ENCODE measurements at places on chromosomes 6 and 20.

DNA sequence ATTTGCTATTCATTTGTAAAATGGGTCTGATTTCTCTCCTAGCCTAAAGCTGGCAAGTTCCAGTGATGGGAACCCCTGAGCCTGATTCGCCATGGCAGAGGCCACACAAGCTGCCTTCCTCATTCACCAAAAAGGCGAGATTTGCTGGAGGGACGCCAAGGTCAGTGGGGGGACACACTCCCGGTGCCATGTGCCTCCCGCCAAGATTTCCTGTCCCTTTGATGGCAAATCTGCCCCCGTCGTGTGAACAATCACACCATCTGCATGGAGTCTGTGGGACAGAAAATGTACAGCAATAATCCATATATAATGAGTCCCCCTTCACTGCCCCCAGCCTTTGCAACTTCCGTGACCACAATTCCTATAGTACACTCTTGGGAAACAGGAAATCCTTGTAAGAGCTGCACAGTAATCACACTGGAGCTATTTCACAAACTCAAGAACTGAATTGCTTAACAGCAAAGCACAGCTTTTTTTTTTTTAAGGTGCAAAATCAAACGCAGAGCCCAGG is 15.7 kb upstream of the IGF2R start:
- no peak for DNase-seq

DNA sequence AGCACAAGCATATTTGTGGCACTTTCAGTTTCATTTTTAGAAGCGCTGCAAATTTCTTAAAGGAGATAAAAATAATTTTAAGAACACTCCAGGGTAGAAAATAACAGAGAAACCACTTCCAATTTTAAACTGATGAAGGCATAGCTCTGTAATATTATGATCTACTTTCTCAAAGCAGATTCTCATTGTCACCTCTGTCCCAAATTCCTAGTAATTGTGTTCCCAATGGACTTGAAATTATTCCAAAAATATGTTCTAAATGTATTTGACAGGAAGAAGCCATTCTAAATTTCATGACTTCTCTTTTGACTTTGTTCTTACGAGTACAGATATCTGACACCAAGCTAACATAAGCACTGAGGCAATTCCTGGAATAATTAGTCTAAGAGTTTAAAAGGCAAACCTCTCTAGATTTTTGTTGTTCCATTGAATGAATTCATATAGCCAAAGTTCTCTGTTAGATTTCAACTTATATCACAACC is 140.2 kb upstream of the CARMIL1 start:
- DNase-seq = no peak

- no peak for DNase-seq
Observed at GRCh38 chr6:1475174-1475573, 85.8 kb downstream of the FOXF2 start.

DNA sequence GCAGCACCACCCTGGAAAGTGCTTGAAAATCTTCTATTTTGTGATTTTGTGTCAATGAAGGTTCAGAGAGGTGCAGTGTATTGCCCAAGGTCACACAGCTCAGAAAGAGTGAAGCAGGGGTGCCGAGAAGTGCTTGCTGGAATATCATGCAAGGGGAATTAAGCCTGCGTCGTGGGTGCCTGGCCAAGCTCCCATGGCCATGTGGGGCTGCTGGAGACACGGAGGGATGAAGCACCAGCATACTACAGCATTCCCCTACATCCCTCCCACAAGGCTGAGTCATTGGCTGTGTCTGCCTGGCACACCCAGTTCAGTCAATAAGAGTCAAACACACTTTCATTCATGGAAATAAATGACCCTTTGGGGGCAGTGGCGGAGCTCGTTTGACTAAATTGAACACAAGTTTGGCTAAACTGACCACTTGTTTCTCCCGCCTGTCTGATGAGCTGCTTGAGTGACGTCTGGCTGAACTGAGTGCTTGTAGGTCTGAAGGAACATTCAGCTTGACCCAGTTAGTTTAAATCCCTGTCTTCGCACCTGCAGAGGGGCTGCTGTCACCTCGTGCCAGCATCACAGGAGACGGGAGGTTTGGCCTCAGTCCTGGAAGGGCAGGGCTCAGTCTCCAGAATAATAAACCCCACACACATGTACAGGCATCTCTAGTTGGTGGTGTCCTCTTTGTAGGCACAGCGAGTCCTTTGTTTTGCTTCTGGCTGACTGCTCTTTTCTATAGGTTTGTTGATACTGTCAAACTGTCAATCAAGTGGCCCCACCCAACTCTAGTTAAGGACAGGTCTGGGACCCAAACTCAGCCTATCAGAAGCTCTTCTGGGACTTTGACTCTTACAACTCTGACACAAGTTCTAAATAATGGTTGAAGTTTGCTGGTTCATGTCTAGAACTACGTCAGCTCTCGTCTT is 8.4 kb upstream of the TGM2 start:
- DNase-seq = no peak

GRCh38 chr6:101344885-101345284 is 48.6 kb upstream of the GRIK2 start:
- no peak for DNase-seq

GRCh38 chr6:3501826-3502500 is 45.1 kb upstream of the SLC22A23 start:
- no peak for DNase-seq

DNA sequence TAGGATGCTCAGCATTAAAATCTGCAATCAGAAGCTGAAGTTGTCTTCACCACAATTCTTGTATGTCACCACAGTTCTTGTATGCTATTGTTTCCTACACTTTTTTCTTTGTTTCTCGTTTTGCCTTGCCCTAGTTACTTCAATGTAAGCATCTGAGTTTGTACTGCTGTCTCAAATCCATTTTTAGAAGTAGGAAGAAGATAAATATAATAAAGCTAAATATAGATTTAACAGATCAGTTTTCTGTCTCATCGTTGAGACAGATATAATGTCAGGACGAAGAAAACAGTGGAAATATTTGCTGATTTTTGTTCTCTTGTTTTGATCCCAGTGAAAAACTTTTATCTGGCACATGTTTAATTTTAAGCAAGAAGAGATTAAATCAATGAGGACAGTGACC is 318.0 kb downstream of the QKI start:
- DNase-seq = no peak

- DNase-seq = no peak
Observed at GRCh38 chr6:106889692-106890091, 84.8 kb downstream of the CD24 start.

DNA sequence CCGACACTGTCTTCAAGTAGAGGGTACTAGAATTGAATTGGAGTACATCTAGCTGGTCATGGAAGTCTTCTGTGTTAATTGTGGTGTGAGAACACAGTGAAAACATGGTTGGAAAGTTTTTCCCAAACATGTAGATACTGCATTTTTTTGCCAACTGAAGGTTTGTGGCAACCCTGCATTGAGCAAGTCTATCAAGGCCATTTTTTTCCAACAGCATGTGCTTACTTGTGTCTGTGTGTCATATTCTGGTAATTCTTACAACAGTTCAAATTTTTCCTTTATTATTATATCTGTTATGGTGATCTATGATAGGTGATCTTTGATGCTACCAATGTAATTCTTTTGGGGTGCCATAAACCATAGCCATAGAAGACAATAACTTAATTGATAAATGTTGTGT is 147.0 kb downstream of the MYB start:
- DNase-seq = no peak

- DNase-seq = no peak
Observed at GRCh38 chr6:34285448-34286164, 36.8 kb upstream of the SMIM29 start.

GRCh38 chr6:30121446-30122366 is 8.8 kb upstream of the TRIM31 start:
- DNase-seq = no peak

DNA sequence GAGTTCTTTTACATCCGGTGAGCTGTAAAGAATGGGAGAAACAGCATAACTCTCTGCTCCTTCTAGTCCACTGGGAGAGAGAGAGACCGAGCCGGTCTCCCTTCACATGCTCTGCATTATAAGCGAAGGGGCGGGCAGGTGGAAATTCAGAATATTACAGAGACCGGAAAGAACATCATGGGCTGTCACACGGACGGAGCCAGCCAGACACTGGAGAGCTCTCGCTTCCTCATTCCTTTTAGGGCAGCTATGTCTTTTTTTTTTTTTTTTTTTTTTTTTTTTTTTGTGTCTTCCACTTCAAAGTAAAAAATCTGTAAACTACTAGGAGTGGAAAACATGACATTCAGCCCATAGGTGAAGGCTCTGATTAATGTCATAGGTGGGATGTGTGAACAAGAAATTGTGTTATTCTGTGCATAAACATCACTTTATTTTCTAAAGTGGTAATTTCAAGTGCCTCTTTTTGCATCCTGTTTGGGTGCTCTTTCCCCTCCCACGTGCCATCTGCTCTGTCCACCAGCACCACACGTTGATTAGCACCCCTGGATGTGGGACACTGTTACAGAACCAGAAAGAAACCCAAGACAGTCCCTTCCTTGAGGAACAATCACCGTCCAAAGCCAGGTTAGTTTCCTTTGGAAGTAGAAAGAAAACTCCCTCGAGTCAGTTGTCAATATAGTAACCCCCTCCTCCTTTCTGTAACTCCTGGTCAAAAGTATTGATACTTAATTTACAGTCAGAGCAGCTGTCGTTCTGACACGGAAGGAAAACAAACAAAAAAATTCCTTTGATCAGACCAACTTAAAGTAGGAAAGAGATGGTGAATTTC is at the start of gene TAGAP:
TAGAP (minus strand) TSS at position 93 of the 829 bp plus-strand sequence. CDS start 845 bp downstream, outside the sequence.
- DNase-seq = no peak

DNA sequence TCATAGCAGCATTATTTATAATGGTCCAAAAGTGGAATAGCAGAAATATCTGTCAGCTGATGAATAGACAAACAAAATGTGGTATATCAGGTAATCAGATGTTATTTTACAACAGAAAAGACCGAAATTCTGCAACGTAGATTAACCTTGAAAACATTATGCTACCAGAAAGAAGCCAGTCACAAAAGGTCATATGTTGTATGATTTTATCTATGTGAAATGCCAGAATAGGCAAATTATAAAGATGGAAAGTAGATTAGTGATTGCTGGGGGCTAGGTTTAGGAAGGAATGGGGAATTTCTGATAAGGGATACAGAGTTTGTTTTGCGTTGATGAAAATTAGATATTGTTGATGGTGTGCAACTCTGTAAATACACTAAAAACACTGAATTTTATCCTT is 165.0 kb upstream of the STMND1 start:
- DNase-seq = no peak

DNA sequence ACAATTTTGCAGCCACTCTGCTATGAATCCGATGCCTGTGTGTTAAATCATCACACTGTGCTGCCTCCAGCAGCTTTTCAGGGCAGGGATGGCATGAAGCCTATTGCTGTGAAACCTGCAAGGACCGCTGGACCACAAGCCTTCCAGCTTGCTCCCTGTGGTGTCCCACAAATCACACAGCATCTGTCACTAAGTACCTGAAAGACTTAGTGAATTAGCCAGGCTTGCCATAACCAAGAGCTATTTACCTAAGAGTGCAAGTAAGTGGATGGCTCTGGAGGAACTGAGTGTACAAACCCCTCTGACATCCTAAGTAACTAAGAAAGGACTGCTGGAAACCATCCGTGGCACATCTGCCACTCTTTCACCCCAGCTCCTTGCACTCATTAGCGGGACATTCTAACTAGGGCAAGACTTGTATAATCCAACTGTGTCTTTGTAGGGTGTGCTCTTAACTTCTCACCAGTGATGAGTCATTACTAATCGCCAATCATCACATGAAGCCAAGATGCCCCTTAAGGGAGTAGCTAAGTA is 34.7 kb downstream of the FOXQ1 start:
- DNase-seq = no peak

- peak; percentile 39 for DNase-seq
Observed at GRCh38 chr6:99746261-99746895, 139.7 kb downstream of the PRDM13 start.

DNA sequence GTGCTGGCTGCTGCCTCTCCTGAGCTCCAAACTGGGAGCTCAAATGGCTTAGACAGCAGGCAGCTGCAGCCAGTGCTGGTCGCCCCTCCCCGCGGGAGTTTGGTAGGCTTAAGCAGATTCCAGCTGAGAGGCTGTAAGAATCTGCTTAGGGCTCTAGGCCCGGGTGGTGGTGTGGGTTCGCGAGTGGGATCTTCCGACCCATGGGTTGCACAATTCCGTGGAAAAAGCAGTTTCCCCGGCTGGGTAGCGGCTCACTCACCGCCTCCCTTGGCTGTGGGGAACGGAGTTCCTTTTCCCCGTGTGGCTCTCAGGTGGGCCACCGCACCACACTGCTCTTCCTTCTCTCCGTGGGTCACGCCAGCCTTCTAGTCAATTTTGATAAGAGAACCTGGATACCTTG is 232.5 kb downstream of the PKHD1 start:
- DNase-seq = no peak

DNA sequence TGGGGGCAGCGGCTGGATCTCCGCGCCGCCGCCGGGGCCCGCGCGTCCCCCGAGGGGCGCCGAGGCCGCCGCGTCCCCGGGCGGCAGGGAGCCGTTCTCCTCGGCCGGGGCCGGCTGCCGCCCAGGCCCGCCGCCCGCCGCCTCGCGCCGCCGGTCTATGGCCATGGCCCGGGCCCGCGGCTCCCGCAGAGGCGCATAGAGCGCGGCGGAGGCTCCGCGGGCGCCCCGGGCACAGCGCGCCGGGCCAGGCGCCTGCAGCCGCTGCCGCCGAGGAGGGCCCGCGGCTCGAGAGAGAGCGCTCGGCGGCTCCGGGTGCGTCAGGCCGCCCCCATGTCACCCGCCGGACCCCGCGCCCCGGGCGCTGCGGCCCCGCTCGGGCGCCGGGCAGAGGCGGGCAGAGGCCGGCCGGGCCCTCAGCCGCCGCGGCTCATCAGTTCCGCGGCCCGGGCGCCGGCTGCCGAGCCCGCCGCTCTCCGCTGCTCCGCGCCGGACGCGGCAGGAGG is 404 bp downstream of the SLC22A23 start:
- no peak for DNase-seq

- DNase-seq = no peak
Observed at GRCh38 chr20:4787069-4787468, 65.4 kb downstream of the PRND start.

- DNase-seq = no peak
Observed at GRCh38 chr6:142400495-142400894, 98.7 kb downstream of the ADGRG6 start.

GRCh38 chr6:141488488-141488887 is 644.2 kb upstream of the GJE1 start:
- peak; percentile 20 for DNase-seq

- no peak for DNase-seq
Observed at GRCh38 chr6:135334169-135334568, 153.1 kb downstream of the MYB start.

GRCh38 chr20:5888041-5888440 is 62.3 kb downstream of the TRMT6 start:
- no peak for DNase-seq

DNA sequence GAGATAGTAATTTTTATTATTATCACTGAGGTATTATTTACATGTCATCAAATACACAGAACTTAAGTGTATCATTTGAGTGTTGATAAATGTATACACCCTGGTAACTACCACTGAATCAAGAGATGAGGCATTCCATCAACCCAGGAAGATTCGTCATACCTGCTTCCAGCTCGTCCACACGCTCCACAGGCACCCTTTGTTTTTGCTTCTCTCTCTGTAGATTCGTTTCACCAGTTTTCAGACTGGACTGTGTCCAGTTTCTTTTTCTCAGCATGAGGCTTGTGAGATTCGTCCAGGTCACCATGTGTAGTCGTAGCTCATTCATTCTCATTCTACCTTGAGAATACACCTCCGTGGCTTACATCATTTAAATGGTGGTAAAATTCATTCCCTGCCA is 64.5 kb downstream of the BFSP1 start:
- DNase-seq = no peak

GRCh38 chr20:58682656-58683531 is 9.7 kb upstream of the NPEPL1 start:
- no peak for DNase-seq

All from SHP77 treated with DMSO at 0.1 percent for 48 hours (cell line).